Activated CD4-positive, alpha-beta T cell treated with anti-CD3 and anti-CD28 coated beads, Interleukin-2, Interleukin-4, amounts not matched to agents 100 ng/mL and 50 ng/mL, durations not matched to agents 16 hours and 8 hours (primary cell): ENCODE measurements at places on chromosomes 6 and 20.

- no peak for DNase-seq
These were observed 28.4 kb downstream of the LHFPL5 start for GRCh38 chr6:35833536-35833935.

DNA sequence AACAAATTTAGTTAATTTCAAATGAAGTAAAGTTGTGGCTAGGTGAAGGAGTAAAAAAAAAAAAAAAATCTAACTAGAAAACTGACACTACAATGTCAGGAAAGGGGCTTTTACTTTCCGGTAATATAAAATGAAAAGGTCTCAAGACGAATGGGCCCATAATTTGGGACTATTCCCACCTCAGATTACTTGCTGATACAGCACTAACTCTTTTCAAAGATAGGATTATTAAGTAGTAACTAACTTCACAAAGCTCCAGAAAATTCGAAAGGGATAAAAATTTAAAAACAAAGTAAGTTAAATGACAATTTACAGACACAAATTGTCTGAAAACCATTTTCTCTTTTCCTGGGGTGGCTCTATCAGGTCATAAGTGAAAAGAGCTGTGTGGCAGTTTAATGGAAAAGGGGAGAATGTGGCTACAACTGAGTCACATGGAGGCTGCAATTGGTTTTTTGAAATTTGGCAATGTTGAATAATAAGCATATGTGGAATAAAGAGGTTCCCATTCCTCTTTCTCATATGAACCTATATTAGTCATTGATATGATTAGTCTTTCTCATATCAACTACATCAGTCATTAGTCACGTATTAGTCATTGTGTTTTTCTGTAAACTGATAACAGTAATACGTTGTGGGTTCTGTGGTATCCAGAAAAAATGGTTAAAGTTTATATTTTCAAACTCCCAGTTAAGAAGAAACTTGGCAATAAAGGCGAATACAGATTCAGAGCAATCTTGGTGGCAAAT, 78.0 kb downstream of the RWDD2A start:
- DNase-seq = peak; percentile 9

DNA sequence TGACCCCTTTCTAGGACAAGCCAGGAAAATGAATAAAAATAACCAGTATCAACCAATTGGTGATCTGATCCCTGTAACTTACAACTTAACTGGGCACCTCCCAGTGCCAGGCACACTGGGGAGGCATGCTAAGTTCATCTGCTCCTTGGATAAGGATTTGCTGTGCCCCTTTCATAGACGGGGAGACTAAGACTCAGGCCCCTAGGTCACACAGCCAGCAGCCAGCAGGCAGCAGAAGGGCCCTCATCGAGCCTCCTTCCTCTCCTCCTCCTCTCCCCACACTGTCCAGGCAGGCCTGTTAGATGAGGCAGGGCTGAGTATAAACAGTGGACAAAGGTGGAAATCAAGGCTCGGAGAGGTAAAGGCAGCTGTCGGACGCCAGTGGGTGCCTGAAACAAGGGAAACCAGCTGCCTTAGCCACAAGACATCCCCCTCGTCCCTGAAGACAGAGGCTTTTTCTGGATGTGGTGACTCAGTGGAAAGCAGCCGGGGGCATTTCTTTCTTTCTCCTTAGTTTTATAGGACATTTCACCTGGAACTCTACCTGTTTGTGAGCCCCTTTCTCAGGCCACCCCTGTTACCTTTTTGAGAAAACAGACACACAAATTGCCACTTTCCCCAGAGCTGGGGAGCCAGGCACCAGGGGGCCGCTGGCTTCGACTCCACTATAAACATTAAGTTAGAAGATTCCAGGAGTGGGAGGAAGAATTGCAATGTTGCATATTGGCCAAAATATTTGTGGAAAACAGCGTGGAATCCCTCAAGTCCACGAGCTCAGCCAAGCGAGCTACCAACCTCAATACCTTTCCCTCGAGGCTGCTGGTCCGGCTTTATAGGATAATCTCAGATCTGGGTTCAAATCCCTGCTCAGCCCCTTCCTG, 166.0 kb downstream of the PREX1 start:
- no peak for DNase-seq

- DNase-seq = no peak
These were observed 8.7 kb downstream of the HLA-DPA1 start for GRCh38 chr6:33064723-33065122.

DNA sequence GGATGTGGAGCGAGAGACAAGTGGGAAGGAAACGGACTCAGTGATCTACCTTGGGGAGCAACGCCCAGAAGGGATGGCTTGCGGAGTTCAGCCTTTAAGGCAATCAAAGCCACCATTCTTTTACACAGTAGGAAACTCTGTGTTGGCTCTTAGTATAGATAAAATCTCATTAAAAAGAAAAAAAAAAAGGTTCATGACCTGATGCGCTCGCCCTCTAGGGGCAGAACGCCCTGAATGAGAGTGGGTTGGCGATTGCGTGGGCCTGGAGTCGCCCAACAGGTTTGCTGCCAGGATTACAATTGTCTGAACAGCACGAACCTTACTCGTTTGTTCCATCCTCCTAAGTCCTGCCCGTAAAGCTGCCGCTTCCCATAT, 1.2 kb downstream of the TPD52L1 start:
- peak; percentile 14 for DNase-seq

DNA sequence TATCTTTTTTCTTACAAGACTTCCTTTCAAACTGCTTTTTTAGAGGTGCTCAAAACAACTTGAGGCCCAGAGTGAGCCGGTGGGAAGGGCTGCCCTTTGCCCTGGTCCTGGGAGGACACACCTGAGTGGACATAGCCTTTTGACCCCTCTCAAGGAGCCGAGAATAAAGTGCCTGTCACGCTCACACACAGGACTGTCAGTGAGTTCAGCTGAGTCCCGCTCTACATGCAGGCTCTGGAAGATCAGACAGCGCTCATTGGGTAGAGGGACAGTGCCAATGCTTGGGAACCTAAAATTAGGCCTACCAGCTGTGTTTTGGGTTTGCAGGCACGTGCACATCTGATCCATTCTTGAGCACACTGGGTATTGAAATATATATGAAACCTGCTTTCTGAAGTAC, 387.8 kb downstream of the CD83 start:
- no peak for DNase-seq

DNA sequence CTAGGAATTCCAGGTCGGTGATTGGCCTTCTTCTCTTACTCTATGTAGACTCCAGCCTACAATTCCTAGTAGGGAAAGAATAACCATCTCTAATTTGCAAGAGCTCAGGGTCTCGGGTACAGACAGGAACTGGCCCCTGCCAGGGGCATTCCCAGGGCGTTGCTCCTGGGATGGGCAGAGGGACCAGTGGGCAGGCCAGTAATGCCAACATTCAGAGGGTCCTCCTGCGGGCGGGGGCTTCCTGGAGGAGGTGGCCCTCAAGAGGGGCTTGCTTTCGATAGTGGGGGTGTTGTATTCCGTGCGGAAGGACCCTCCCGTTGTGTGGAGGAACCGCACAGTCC, 129.8 kb upstream of the PRND start:
- no peak for DNase-seq

DNA sequence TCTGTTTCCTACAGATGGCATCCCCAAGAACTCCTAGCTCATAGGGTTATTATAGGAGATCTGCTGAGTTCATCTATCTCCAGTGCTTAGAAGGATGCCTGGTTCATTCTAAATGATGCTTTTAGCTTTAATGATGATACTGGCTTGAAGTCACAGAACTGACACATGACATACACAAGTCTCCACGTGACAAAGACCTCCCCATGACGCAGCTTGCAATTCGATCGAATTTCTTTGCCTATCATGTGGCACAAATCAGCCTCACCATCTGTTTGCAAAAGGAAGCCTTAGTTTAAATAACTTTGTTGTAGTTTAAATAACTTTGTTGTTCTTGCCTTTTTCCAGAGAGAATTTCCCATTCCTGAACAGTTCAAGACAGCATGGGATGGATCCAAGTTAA, 44.1 kb upstream of the FAM8A1 start:
- no peak for DNase-seq

GRCh38 chr20:24487648-24488047, 18.2 kb downstream of the SYNDIG1 start:
- DNase-seq = no peak

DNA sequence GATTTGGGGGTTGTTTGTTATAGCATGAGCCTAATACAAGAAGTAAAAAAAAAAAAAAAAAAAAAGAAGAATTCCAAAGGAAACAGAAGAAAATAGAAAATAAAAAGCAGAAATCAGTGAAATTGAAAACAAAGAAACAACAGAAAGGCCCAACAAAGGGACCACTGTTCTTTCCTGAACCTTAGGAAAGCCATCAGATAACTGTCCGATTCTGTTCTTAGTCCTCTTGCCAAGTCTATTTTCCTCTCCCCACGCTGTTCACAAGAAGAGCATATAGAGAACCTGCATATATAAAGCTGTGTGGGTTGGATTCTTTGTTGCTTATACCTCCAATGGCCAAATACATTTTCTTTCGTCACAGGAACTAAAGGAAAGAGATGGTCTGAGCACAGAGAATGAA, 38.0 kb upstream of the IPCEF1 start:
- DNase-seq = no peak

- DNase-seq = peak; percentile 29
These were observed 166.0 kb downstream of the RALGAPA2 start for GRCh38 chr20:20546402-20546801.

- DNase-seq = no peak
These were observed 21.2 kb downstream of the TGM2 start for GRCh38 chr20:38143646-38144554.

- no peak for DNase-seq
These were observed 119.4 kb downstream of the ZFAND3 start for GRCh38 chr6:37938909-37939308.

GRCh38 chr20:235891-236290, 8.8 kb downstream of the DEFB129 start:
- DNase-seq = no peak

DNA sequence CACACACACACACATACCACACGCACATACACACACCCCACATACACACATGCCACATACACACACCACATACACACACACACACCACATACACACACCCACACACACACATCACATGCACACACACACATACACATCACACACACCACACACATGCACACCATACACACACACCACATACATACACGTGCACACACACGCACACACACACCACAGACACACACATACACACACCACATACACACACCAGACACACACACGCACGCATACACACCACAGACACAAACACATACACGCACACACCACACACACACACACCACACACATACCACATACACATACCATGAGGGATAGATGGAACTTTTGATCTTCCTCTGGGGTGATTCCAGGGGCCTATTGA, 90.2 kb downstream of the DLGAP4 start:
- no peak for DNase-seq

DNA sequence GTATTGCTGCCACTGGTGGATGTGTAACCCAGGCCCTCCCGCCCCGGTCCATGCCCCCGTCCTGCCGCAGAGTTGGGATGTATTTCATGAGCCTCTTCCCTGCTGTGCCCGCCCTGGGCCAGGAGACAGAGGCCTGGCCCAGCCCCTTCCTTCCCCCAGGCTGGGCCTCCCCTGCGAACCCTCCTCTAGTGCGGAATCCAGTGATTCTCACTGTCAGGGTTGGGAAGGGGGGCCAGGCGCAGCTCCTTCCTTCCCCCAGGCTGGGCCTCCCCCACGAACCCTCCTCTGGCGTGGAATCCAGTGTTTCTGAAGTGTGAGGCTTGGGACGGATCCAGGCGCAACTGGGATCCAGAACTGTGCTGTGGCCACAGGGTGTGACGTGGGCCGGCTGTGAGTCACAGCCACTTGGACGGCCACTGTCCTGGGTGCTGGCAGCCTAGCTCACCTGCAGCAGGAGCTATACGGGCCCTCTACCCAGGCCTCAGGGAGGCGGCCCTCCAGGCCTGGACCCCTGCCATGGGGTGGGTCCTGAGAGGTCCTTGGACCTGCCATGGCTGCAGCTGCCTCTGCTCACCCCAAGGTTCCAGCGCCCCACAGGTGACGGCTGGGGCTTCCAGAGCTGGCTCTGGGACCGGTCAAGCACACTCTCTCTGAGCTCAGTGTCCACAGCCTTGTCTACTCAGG, 28.3 kb downstream of the COL20A1 start:
- no peak for DNase-seq
